ENCODE measurements at places on chromosomes 12 and 14.

DNA sequence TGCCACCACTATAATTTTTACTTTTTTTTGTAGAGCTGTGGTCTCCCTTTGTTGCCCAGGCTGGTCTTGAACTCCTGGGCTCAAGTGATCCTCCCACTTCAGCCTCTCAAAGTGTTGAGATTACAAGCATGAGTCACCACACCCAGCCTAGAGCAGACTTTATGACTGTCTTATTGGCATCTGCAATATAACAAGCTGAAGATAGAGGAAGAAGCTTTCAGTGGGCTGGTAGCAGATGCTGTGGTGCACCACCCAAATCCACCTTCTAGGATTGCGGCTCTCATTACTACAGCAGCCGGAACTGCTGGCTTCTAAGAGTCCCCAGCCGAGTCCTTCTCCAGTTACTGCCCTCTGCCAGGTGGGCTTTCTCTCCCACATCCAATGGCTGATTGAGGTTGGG is 7.6 kb upstream of the STK38L start:
- no peak for DNase-seq

DNA sequence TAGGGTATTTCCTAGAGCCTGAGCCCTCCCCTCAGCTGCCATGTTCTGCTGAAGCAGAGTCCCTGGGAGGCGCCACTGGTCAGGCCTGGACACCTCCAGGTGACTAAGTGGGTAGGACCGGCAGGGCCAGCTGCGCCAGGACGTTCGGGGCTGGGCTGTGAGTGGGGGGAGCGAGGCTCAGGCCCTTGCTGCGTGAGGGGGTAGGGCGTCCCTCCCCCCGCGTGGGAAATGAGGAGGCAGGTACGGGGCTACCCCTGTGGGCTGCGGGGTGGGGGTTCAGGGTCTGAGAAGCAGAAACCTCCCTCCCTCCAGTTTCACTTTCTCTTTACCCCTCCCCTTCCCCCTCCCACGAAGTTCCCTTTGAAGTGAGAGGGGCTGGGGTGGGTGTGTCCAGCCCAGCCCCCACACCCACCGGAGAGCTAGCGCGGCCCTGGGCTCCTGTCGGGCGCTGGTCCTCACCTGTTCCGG is 22.1 kb upstream of the KIF26A start:
- no peak for DNase-seq

DNA sequence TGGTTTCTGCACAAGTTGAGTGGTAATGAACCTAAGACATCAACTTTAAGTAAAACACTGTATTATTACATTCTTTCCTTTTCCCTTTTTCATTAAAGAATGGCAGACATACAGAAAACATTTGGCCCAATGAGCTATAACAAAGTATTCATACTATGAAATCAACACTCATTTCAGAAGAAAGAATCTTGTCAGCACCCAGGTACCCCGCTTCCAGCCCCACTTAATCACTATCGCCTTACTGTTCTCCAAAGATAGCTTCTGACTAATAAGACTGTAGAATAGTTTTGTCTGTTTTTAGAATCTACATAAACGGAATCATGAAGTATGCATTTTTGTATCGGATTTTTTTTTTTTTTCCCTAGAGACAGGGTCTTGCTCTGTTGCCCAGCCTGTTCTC is 9.5 kb downstream of the CNTN1 start:
- DNase-seq: no peak

- DNase-seq: no peak
These were observed 63.0 kb upstream of the BTG1 start for GRCh38 chr12:92208613-92209121.

GRCh38 chr14:60723907-60724618 is at the start of gene SIX4:
SIX4 (minus strand) TSS chr14:60724351; CDS start chr14:60724074, 277 bp downstream.
- DNase-seq: peak; percentile 29

DNA sequence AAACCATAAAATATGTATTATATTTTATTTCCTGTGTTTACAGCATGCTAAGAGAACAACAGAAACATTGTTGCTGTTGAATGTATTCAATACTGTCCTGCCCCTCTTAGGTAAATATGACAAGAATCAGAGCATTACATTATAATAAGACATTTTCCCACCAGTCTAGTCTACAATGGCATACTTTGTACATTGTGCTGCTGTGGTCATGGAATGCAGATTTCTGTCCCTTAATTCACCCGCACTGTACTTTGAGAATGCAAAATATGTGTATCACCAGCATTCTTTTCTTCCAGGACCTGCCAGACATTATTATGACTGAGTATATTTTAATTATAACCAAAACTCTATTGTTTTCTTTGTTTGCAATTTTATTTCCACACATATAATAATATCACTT is 16.5 kb upstream of the OR10AD1 start:
- no peak for DNase-seq

DNA sequence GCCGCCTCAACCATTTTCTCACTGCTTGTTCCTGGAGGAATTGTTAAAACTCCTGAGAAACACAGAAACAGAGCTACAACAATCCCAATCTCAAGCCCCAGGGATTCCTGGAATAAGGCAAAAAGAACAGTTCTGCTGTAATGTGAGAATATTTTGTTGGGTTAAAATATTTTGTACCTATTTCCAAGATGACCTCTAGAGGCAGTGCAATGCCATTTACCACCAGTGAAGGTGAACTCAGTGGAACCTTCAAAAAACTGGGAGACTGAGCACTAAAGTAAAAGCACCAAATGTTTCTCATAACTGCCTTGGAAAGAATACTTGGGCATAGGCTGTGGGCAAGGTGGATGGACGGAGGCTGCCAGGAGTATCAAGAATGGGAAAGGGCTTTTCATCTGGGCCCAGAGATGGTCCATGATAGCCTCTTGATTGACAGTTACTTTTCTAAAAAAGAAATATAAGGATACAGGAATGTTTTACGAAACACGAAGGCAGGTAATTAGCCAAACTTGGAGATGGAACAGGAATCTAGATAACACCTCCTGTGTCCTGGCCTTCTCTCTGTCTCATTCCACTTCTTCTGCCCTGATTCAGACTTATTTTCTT is 334.0 kb upstream of the FLRT2 start:
- no peak for DNase-seq

GRCh38 chr12:58249610-58250009 is 308.2 kb downstream of the ATP23 start:
- no peak for DNase-seq

DNA sequence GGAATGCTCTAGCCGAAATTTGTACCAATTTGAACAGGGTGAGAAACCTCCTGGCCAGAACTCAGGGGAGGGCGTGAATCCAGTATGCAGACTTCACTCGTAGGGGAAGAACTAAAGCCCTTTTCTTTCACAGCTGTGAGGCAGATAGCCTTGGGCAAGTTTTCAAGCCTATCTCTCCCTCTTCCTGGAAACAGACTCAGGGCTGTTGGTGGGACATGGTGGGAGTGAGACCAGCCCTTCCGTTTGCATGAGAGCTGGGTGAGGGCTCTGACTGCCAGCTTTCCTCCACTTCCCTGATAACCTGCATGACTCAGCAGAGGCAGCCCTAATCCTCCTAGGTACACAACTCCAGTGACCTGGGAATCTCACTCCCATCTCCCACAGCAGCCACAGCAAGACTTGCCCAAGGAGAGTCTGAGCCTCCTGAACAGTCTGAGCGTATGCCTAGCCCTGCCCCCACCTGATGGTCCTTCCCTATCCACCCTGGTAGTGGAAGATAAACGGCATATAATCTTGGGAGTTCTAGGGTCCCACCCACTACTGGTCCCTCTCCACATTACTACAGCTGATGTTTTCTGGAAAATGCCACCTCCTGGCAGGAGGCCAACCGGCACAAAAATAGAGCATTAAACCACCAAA is 170.1 kb upstream of the AMIGO2 start:
- DNase-seq: no peak

DNA sequence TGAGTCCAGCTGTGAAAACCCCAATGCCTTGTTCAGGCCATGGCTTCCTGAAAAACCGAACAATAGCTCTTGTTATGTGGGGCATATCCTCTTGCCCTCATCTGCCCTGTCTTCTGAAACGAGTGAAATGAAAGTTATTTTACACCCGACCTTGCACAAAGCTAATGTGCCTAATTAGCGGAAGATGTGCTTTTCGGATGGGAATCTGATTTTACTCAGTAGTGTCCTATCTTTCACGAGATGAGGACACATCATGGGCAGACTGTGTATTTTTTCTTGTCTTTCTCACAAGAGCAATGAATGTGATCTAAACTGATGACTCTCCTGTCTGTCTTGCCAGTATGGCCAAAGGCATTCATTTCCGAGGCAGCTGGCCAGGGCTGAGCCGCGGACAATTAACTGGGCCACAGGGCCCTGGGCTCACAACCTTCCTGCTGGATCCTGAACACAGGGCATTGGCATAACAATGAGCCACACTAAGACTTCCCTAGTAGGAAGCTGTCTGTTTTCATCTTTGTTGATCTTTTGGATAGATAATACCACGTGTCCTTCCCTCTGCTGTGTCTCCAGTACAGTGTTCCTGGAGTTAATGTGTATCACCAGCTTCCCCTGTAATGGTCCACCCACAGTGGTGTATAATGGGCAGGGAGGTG is 86.0 kb upstream of the HIF1A start:
- no peak for DNase-seq

DNA sequence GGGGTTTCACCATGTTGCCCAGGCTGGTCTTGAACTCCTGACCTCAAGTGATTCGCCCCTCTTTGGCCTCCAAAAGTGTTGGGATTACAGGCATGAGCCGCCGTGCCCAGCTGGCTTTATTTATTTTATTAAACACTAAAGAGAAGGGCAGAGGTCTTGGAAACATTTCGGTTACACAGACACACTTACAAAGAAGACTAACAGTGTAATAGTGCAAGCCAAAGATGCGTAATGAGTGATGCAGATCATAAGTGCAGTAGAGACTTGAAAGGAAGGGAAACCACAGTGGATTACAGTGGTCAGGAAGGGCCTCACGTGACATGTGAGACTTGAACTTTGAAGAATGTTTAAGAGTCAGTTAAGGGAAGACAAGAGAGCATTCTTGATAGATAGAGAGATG is 33.9 kb upstream of the CDK17 start:
- peak; percentile 38 for DNase-seq

- no peak for DNase-seq
These were observed 156.8 kb upstream of the ALG10B start for GRCh38 chr12:38159591-38160317.

DNA sequence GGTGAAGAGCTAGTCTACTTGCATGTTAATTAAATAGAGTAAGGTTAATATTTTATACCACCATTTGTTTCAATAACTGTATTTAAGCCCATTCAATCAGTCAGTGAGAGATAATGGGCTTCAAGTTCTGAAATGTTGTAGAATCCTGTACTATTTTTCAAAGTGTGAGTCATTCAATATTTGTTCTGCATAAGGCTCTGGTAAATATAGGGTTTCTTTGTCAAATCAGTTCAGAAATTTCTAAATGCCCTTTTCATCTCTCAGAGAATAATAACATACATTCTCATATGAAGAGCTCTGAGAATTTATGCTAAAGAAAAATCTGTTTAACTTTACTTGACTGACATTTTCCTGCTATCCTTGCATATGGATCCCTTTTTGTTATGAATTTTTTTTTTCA is 493.3 kb downstream of the TMTC2 start:
- DNase-seq: no peak

DNA sequence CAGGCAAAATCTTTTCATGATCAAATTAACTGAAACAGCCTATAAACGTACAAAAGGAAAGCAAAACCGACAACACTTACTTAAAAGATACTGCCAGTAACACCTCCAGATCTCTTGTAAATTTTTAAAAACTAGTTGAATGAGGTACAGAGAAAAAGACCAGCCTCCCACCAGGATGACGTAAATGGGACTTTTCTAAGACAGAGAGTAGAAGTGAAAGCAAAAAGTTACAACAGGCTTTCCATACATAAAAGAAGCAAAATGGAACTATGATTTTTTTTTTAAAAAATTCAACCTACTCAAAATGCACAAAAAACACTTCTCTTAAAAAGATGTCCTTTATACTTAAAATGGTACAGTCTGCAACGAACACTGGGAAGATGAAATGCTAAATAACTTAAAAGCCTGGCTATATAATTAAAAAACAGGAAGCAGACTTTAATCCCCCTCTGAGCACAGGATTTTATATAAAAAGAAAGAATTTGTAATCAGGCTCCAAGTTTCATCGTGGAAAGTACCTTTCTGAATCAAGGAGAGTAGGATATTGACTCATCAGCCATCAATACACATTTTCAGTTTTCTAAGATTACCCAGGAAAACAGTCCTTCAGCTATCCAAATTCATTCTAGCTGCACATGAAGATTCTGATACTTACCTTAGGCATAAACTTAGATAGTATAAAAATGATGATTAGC is 14.2 kb upstream of the MYO1A start:
- peak; percentile 64 for DNase-seq

- DNase-seq: no peak
These were observed 78.2 kb downstream of the PHLDA1 start for GRCh38 chr12:75953312-75953906.

GRCh38 chr12:131621701-131622421 is 89.0 kb upstream of the SFSWAP start:
- DNase-seq: no peak

- no peak for DNase-seq
These were observed 24.9 kb downstream of the PUS7L start for GRCh38 chr12:43733687-43734086.

DNA sequence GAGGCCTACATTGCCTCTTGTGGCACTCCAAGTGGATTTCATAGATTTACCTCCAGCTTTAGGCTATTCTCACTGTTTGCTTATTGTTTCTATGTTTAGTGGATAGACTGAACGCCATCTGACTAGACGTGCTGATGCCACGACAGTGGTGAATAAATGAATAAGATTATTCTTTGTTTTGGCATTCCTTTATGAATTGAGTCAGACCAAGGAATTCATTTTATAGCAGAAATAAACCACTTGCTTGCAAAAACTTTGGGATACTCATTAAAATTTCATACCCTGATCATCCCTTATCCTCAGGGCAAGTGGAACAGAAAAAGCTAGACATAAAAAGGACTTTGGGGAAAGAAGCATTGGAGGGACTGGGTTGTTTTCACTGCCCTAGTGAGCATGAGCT is 71.7 kb upstream of the FERMT2 start:
- no peak for DNase-seq

GRCh38 chr14:85342858-85343607 is 186.9 kb upstream of the FLRT2 start:
- DNase-seq: no peak

DNA sequence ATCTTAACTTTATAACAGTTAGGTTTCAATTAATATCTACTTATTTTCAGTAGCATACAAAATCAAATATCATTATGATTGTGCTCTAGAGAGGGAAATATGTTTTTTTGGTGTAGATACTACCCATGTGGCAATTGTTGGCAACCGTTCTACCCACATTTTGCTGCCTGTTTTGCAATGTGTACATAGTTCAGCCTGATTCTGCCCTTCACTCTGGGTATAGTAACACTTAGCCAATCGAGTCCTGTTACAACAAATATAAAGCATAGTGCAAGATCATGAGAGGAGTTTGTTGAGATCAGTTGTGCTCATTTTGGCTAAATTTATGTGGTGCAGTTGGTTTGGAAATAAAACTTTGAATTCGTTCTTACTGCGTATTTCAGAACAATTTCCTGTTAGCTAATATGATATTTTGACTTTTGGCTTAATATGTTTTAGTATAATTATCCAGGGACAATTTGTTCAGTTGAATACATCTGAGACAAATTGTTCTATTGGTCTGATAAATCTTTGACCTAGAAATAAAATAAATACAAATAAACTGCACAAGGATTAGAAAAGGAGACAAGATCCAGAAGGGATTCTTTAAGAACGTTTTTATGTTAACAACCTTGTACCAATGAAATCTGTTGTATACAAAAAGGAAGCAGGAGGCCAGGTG is 76.9 kb downstream of the ATF7IP start:
- no peak for DNase-seq
